Activated gamma-delta T cell treated with Interleukin-2 at 50 U/mL for 16 hours (primary cell): ENCODE measurements at places on chromosomes 3 and 15.

- no peak for DNase-seq
Measured at GRCh38 chr3:152176998-152177397, 91.7 kb upstream of the MBNL1 start.

GRCh38 chr3:190336516-190337189 lies 14.4 kb upstream of the CLDN1 start:
- DNase-seq = no peak

DNA sequence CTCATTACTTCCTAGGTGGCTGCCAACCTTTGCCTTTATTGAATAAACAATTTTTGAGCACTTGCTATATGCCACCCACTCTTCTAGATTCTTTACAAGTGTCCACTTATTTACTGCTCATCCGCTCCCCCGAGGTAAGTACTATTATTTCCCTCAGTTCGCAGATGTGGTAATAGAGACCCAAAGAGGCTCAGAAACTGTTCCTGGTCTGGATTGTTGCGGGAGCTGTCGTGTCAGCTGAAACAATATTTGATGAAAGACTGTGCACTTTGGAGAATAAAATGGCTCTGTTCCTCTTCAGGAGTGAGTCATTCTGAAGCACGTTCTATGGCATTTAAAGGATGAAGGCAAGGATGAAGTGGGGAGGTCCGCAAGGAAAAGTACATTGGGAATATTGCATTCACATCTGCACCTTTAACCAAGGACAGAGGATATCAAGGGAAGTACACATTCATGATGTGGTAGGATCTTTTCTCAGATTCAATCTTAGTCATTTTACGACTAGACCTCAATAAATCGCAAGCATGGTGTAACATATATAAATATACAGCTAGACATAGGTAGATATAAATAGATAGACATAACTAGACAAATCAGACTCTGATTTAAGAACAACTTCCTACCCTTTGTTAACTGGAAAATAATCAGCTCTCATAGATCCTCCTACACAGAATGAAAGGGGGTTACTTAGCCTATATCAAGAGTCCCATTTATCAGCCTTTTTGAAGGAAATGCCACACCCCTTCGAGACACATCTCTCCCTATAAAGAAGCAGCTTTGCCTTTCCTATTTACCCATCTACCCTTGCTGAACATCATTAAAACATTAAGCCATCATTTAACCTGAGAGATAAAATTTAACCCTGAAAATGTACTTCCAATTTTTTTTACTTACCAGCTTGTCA lies 70.3 kb downstream of the RORA start:
- no peak for DNase-seq

DNA sequence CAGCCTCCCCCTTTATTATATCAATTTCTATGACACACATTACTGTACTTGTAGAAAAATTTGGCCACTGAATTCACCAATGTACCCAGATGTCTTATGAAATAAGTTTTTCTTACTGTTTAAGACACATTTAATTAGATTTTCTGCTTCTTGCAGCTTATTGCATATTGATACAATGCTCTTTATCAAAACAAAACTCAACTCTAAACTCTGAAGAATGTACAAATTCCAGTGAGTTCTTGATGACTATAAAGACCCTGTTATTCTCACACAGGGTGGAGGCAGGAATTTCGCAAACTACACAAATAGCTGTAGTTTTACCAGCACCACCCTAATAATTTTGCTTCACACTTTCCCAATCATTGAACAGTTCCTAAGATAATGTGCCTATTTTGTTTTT lies 22.0 kb downstream of the CMTM6 start:
- no peak for DNase-seq

DNA sequence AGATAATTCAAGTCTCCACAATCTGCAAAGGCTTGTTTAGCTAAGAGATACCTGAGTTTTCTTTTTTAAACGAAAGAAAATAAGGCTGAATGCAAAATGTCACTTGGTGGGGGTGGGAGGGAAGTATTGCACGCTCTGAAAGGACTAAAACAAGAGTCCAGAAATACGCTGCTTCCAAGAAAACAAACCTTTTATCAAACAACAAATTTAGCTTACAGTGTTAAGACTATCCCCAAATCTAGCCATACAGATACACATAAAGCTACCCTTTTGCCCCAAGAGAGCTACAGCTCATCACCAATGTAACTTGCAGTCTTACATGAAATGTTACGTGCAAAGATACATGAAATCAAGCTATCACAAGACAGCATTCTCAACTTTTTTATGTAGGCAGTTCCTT lies 522.5 kb downstream of the FOXP1 start:
- DNase-seq = no peak
